Aorta (tissue), 5 donors: ENCODE measurements at places on chromosomes 6 and 20. TPM values are rescaled to one million over a fixed set of nuclear protein-coding genes. Genes with fewer than 3 reads are reported as not detected.
A peak's percentile ranks its signal among the peaks of the same experiment; 100 is the strongest.

- no peak overlapping the region for H3K27ac ChIP-seq
- no peak overlapping the region for H3K4me3 ChIP-seq
- no peaks in the 10 kb centered on the region for H3K27me3 ChIP-seq
- no peaks in the 10 kb centered on the region for H3K4me1 ChIP-seq
- no peaks in the 10 kb centered on the region for H3K36me3 ChIP-seq
Observed at GRCh38 chr20:13331536-13331935, 110.5 kb downstream of the ISM1 start.

Gene BTN1A1
- total RNA-seq = not detected

- no peak overlapping the region for H3K27ac ChIP-seq
- no peak overlapping the region for H3K4me3 ChIP-seq
- no peak for DNase-seq
- H3K4me1 ChIP-seq = no peaks in the 10 kb centered on the region
- H3K36me3 ChIP-seq = no peaks in the 10 kb centered on the region
Observed at GRCh38 chr20:25223765-25224720, 23.8 kb upstream of the PYGB start.

GRCh38 chr6:135228486-135228885, 47.4 kb downstream of the MYB start:
- no peak overlapping the region for H3K27ac ChIP-seq
- H3K36me3 ChIP-seq = no peaks in the 10 kb centered on the region
- no peak for DNase-seq

DNA sequence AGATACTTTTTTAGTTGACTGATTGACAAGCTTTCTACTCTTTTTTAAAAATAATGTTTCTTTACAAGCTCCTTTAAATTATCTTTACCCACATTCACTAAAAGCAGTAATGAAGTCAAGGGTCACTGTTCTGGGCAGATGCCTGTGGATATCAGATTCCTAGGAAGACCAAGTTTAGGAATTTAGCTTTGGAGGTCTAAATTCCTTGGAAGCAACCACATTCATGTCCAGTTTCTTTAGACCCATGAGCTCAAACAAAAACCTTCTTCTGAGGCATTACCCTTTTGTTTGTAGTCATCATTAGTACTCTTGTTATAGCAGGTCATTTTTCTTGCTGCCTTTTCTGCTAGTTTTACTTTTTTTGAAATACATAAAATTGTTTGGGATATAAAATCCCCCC, 462.9 kb upstream of the JAG1 start:
- DNase-seq = no peak
- no peaks in the 10 kb centered on the region for H3K4me1 ChIP-seq
- H3K27me3 ChIP-seq = no peaks in the 10 kb centered on the region
- no peak overlapping the region for H3K4me3 ChIP-seq

DNA sequence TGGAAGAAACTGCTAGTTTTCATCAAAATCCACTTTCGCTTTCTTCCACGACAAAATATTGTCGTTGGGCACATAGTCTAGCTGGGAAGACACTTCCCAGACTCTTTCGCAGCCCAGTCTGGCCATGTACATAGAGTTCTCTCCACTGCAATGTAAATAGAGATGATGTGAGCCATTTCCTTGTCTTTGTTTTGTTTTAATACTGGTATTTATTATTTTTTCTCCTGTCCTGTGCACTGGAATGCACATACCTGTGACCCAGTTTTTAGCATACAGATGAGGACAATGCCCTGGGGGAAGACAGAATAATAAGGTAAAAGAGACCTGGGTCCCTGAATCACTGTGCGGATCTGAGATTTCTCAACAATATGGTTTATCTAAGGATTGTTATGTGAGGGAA, 149.5 kb upstream of the BMP5 start:
- H3K4me3 ChIP-seq = peak overlapping the region; percentile 63
- no peaks in the 10 kb centered on the region for H3K36me3 ChIP-seq
- H3K27me3 ChIP-seq = no peaks in the 10 kb centered on the region
- DNase-seq = no peak
- no peak overlapping the region for H3K27ac ChIP-seq

Gene CGA
- not detected for total RNA-seq

- H3K36me3 ChIP-seq = no peaks in the 10 kb centered on the region
- no peak overlapping the region for H3K4me3 ChIP-seq
- no peaks in the 10 kb centered on the region for H3K27me3 ChIP-seq
- no peaks in the 10 kb centered on the region for H3K4me1 ChIP-seq
- no peak overlapping the region for H3K27ac ChIP-seq
Observed at GRCh38 chr6:45075246-45075645, 252.9 kb upstream of the RUNX2 start.

Gene ARHGAP40
- not detected for total RNA-seq

- H3K27me3 ChIP-seq = no peaks in the 10 kb centered on the region
- no peaks in the 10 kb centered on the region for H3K4me1 ChIP-seq
- no peak overlapping the region for H3K27ac ChIP-seq
- no peak overlapping the region for H3K4me3 ChIP-seq
Observed at GRCh38 chr6:41463062-41463930, 82.9 kb upstream of the FOXP4 start.

- no peak for DNase-seq
- no peak overlapping the region for H3K27ac ChIP-seq
- H3K36me3 ChIP-seq = no peaks in the 10 kb centered on the region
- H3K4me1 ChIP-seq = no peaks in the 10 kb centered on the region
- no peaks in the 10 kb centered on the region for H3K27me3 ChIP-seq
Observed at GRCh38 chr6:154933181-154933827, 61.8 kb upstream of the TIAM2 start.

DNA sequence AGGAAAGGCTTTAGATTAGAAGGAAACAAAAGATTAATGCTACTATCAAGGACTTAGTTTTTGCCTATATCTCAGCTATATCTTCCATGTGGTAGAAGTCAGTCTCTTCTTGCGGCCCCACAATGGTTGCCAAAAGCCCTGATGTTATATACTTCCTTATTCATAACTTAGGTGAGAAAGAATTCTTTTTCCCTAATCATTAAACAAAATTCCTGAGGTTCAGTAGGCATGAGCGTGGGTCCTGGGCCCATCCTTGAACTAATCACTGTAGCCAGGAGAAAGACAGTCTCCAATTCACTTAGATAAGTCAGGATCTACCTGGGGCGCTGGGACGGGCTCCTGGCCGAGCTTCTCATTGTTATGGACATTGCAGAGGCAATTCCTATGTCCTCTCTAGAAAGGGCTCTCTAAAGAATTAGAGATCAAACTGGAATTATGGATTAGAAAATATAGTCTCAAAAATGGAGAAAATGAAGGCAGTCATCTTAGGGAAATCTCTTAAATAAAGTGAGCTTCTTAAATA, 134.3 kb downstream of the KIF6 start:
- DNase-seq = no peak
- no peaks in the 10 kb centered on the region for H3K27me3 ChIP-seq
- H3K4me3 ChIP-seq = no peak overlapping the region
- no peaks in the 10 kb centered on the region for H3K36me3 ChIP-seq
- H3K4me1 ChIP-seq = no peaks in the 10 kb centered on the region
- H3K27ac ChIP-seq = no peak overlapping the region

Gene CALHM4
- total RNA-seq = not detected

DNA sequence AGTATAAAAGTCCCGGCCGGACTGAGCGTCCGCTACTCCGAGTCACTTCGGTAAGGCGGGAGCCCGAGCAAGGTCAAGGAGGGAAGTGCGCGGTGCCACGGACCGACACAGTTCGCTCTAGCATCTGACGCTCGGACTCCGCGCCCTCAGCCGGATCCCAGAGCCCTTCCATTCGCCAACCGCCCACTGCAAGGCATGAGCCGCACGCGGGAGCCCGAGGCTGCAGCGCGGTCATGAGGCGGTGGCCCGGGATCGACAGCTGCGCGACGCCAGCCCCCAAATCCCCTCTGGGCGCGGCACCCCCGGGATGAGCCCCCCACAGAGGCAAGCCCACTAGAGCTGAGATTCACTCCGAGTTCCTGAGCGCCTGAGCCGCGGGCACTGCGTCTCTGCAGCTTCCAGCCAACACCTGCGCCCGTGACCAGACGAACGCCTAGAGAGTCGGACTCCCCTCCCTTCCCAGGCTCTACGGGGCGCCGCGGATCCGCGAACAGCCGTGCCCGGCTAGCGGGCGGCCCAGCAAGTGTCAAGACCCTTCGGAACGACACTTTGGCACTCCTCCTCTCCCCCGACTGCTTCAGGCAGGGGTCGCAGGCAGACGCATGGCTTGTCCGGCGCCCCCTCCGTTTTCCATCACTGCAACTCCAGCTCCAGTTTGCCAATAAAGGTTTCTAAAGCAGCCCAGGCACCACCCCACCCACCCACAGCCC, 725 bp upstream of the ISM1 start:
- H3K27ac ChIP-seq = no peak overlapping the region
- peak; percentile 93 for DNase-seq
- H3K4me1 ChIP-seq = no peaks in the 10 kb centered on the region

- H3K36me3 ChIP-seq = no peaks in the 10 kb centered on the region
- H3K27ac ChIP-seq = no peak overlapping the region
- no peak overlapping the region for H3K4me3 ChIP-seq
- DNase-seq = no peak
Observed at GRCh38 chr20:50499938-50500337, 10.2 kb upstream of the PTPN1 start.

- no peaks in the 10 kb centered on the region for H3K27me3 ChIP-seq
- no peak overlapping the region for H3K27ac ChIP-seq
- H3K36me3 ChIP-seq = no peaks in the 10 kb centered on the region
- no peak for DNase-seq
- H3K4me3 ChIP-seq = no peak overlapping the region
Observed at GRCh38 chr6:83711958-83712357, 3.1 kb upstream of the SNAP91 start.

- H3K4me3 ChIP-seq = peak overlapping the region; percentile 26
- H3K4me1 ChIP-seq = no peaks in the 10 kb centered on the region
- H3K27ac ChIP-seq = peak overlapping the region; percentile 67
Observed at GRCh38 chr6:10511477-10511876, 9.7 kb upstream of the GCNT2 start.

- no peaks in the 10 kb centered on the region for H3K36me3 ChIP-seq
- no peaks in the 10 kb centered on the region for H3K27me3 ChIP-seq
- no peak overlapping the region for H3K27ac ChIP-seq
- H3K4me1 ChIP-seq = no peaks in the 10 kb centered on the region
- DNase-seq = no peak
- H3K4me3 ChIP-seq = no peak overlapping the region
Observed at GRCh38 chr6:36019167-36019566, 5.3 kb downstream of the SLC26A8 start.

DNA sequence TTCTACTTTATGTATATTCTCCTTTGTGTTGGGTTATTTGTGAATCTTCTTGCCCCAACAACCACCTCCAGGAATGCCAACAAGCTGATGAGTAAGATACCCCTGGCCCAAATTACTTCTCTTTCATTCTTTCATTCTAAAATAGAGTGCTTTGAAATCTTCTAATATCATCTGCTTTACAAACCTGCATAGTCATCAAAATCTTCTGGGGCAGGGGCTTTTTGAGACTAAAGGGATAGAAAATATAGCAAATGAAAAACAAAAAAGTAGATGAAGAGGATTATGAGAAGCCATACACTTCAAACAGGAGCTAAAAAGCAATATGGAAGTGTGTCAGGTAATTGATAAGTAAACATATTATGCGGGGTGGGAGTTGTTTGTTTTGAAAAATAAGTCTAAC, 150.7 kb upstream of the SOX4 start:
- H3K4me3 ChIP-seq = no peak overlapping the region
- no peaks in the 10 kb centered on the region for H3K27me3 ChIP-seq
- H3K4me1 ChIP-seq = no peaks in the 10 kb centered on the region
- H3K36me3 ChIP-seq = no peaks in the 10 kb centered on the region

- no peak overlapping the region for H3K4me3 ChIP-seq
- no peaks in the 10 kb centered on the region for H3K27me3 ChIP-seq
- peaks cover 1% of the 10 kb centered on the region for H3K36me3 ChIP-seq
- H3K27ac ChIP-seq = no peak overlapping the region
- no peaks in the 10 kb centered on the region for H3K4me1 ChIP-seq
Observed at GRCh38 chr6:20605581-20605980, 71.3 kb downstream of the CDKAL1 start.

DNA sequence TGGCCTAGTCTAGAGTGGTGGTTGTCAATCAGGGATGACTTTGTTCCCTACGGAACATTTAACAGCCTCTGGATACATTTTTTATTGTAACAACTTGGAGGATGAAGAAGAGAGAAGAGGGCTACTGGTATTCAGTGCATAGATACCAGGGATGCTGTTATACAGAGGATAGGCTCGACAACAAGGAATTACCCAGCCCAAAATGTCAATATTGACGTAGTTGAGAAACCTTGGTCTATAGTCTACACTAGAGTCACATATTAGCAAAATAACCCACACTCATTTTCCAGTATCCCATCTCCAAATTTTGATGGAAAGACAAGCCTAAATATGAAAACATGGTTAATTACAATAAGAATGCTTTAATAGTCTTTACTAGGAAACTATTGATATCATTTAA, 195.1 kb downstream of the PKHD1 start:
- no peaks in the 10 kb centered on the region for H3K27me3 ChIP-seq
- no peak for DNase-seq
- H3K27ac ChIP-seq = no peak overlapping the region
- no peak overlapping the region for H3K4me3 ChIP-seq
- no peaks in the 10 kb centered on the region for H3K36me3 ChIP-seq

- peak overlapping the region; percentile 87 for H3K27ac ChIP-seq
- no peaks in the 10 kb centered on the region for H3K27me3 ChIP-seq
- H3K4me3 ChIP-seq = peak overlapping the region; percentile 89
- no peaks in the 10 kb centered on the region for H3K4me1 ChIP-seq
- H3K36me3 ChIP-seq = no peaks in the 10 kb centered on the region
- peak; percentile 84 for DNase-seq
Observed at GRCh38 chr20:32358883-32359632, 927 bp downstream of the ASXL1 start.

Gene CCM2L
- 11.0 TPM for total RNA-seq

GRCh38 chr6:5478380-5478779, 217.1 kb downstream of the FARS2 start:
- no peak overlapping the region for H3K4me3 ChIP-seq
- H3K4me1 ChIP-seq = no peaks in the 10 kb centered on the region
- no peak overlapping the region for H3K27ac ChIP-seq
- H3K36me3 ChIP-seq = no peaks in the 10 kb centered on the region
- DNase-seq = no peak
- no peaks in the 10 kb centered on the region for H3K27me3 ChIP-seq

GRCh38 chr6:64293298-64293697, 657.7 kb downstream of the PHF3 start:
- no peaks in the 10 kb centered on the region for H3K4me1 ChIP-seq
- H3K4me3 ChIP-seq = no peak overlapping the region
- no peak for DNase-seq
- no peaks in the 10 kb centered on the region for H3K36me3 ChIP-seq
- no peaks in the 10 kb centered on the region for H3K27me3 ChIP-seq

- no peaks in the 10 kb centered on the region for H3K27me3 ChIP-seq
- peaks cover 5% of the 10 kb centered on the region for H3K36me3 ChIP-seq
- H3K27ac ChIP-seq = no peak overlapping the region
- DNase-seq = no peak
Observed at GRCh38 chr6:11139051-11139960, 27.8 kb upstream of the ERVFRD-1 start.

- no peaks in the 10 kb centered on the region for H3K4me1 ChIP-seq
- H3K27me3 ChIP-seq = no peaks in the 10 kb centered on the region
- no peak overlapping the region for H3K4me3 ChIP-seq
- no peak overlapping the region for H3K27ac ChIP-seq
Observed at GRCh38 chr20:40670253-40670652, 18.8 kb downstream of the MAFB start.

- no peak for DNase-seq
- H3K27me3 ChIP-seq = no peaks in the 10 kb centered on the region
- H3K36me3 ChIP-seq = no peaks in the 10 kb centered on the region
- no peak overlapping the region for H3K27ac ChIP-seq
- H3K4me3 ChIP-seq = no peak overlapping the region
Observed at GRCh38 chr6:137261761-137262160, 42.6 kb upstream of the IFNGR1 start.
